Hepatocyte (in vitro differentiated cells): ENCODE measurements at places on chromosomes 16 and 17.
A peak's percentile ranks its signal among the peaks of the same experiment; 100 is the strongest.

DNA sequence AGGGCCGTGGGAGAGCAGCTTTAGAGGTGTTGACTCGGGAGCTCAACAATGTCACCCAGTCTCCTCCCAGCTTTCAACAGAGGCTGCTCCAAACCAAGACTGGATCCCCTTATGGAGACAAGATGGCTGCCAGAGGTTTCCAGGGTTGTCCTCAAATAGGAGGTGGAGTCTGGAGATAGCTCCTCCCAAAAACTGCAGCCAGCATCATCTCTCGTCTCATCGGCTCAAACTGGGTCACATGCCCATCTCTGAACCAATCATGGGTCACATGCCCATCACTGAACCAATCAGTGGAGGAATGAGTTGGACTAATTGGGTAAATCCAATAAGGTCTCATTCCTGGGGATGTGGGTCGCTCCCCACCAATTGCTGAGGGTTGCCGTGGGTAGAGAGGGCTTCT, 41.1 kb upstream of the C16orf82 start:
- DNase-seq = no peak

GRCh38 chr17:14451729-14452191, 150.9 kb downstream of the HS3ST3B1 start:
- peak; percentile 37 for DNase-seq

DNA sequence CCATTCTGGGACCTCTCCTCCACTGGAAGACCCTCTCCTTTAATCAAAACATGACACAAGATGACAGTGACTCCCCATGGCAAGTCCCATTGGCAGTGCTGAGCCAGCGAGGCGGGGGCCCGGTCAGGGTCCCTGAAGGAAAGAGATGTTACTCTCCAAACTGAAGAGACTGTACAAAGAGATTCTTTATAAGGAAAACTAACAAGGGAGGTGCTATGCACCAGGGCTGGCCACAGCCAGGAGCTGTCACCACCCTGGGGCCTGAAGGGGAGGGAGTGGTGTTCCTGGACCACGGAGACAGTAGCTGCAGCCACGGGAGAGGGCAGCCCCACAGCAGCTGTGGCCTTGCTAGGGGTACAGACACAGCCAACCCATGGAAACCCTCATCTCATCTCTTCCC, 123.1 kb downstream of the XYLT1 start:
- no peak for DNase-seq

GRCh38 chr17:48915459-48916282, 7.5 kb downstream of the UBE2Z start:
- peak; percentile 60 for DNase-seq

DNA sequence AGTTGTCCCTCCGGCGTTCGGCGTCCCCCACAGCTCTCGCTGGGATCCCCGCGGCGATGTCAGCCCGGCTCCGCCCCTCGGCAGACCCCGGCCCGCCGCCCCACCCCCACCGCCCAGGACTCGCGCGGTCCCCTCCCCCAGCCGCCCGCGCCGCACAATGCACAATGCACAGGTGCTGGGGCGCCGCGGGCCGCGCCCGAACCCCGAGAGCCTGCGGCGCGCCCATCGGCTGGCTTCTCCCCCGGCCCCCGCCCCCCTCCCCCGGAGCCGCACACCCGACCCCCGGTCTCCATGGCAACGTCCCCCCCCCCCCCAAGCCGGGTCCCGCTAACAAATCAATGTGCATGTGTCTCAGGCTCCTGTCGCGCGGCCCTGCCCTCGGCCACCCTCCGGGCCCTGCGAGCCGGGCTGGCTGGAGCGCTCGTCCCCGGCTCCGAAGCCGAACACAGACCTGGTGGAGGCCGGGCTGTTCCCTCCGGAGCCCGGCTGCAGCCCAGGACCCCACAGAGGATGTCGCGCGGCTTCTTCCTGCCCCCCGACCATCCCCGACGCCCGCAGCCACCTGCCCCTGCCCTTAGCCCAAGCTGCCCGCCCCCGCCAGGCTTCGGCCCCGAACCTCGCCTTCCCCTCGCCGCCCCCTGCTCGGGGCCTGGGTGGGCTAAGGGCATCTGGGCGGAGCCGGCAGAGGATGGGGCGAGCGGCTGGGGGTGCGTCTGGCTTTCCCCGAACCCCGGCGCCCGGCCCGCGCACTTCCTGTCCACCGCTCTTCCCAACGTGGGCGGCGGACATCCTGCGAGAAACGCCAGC, 818 bp upstream of the CBX8 start:
- DNase-seq = peak; percentile 25

- DNase-seq = peak; percentile 81
Measured at GRCh38 chr17:19003543-19004420, 782 bp downstream of the FAM83G start.

GRCh38 chr16:56346131-56346890, 79.0 kb downstream of the AMFR start:
- DNase-seq = no peak
